ENCODE measurements at places on chromosomes 1 and 21.

- DNase-seq = no peak
These were observed 248.6 kb downstream of the OLFM3 start for GRCh38 chr1:101748077-101748476.

DNA sequence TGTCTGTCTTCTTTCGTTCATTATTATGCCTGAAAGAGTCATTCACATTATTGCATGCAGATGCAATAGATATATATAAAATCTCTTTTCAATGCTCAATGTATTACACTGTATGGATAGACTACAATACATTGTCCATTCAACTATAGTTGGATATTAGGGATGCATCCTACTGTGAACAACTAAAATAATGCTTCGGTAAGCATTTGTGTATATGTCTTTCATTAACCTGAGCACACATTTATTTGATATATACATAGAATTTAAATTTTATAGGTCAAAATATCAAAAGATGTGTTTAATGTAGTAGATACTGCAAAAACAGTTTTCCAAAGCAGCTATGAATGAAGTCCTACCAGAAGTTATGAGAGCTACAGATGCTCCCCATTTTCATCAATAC is 8.9 kb downstream of the PLD5 start:
- DNase-seq = no peak

DNA sequence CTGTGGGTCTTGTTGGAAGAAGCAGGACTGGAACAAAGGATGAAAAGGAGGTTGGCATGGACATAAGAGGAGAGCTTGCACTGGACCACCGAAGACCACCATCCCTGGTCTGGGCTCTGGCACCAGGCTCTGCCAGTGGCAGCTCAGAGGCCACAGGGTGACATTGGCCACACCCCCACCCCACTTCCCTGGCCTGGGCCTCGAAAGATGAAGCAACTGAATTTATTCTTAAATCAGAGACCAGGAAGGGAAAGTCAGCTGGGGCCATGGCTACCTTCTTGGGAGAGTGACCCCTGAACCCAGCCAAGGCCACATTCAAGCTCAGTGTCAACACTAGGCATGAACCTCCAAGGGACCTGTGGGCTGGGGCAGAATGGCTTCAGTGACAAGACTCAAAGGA is 4.0 kb downstream of the KLHDC7A start:
- no peak for DNase-seq

DNA sequence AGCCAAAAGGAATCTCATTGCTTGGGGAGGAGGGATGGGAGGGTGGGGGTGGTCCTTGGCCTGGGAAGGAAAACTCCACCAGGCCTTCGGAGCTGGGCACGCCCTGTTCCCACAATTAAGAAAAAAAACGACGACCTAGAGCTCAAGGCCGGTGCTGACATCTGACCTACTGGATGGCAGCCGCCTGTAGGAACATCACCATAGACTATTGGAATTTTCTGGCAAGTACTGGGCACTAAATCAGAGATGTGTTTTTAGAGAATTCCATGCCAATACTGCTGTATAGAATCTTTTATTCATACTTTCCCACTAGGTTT is 729 bp downstream of the NADK start:
- DNase-seq = peak; percentile 88

GRCh38 chr1:173411835-173412742 is 65.0 kb upstream of the PRDX6 start:
- no peak for DNase-seq

GRCh38 chr1:113013823-113014222 is 57.8 kb upstream of the SLC16A1 start:
- no peak for DNase-seq

GRCh38 chr1:198701766-198702539 is 63.1 kb downstream of the PTPRC start:
- no peak for DNase-seq

GRCh38 chr1:150560011-150560438 is 10.8 kb downstream of the ADAMTSL4 start:
- peak; percentile 81 for DNase-seq

DNA sequence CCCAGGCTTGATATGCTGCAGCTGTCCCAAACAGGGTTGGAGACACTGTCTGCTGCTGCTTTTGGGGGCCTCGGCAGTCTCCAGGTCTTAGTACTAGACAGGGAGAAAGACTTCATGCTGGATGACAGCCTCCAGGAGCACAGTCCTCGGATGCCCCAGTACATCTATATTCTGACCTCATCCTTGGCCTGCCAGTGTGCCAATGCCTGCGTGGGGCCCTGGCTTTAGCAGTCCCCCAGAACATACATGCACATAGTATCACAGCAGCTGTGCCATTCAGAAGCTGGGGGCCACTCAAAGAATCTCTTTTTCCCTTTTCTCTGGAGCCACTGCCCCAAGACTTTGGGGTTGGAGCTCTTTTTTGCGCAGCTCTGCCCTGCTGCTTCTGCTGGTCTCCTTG is 4.4 kb upstream of the ZSCAN20 start:
- no peak for DNase-seq

- DNase-seq = no peak
These were observed 251.4 kb upstream of the B3GALT2 start for GRCh38 chr1:193437785-193438184.

- DNase-seq = peak; percentile 80
These were observed 287.9 kb downstream of the LTN1 start for GRCh38 chr21:28704746-28705145.

DNA sequence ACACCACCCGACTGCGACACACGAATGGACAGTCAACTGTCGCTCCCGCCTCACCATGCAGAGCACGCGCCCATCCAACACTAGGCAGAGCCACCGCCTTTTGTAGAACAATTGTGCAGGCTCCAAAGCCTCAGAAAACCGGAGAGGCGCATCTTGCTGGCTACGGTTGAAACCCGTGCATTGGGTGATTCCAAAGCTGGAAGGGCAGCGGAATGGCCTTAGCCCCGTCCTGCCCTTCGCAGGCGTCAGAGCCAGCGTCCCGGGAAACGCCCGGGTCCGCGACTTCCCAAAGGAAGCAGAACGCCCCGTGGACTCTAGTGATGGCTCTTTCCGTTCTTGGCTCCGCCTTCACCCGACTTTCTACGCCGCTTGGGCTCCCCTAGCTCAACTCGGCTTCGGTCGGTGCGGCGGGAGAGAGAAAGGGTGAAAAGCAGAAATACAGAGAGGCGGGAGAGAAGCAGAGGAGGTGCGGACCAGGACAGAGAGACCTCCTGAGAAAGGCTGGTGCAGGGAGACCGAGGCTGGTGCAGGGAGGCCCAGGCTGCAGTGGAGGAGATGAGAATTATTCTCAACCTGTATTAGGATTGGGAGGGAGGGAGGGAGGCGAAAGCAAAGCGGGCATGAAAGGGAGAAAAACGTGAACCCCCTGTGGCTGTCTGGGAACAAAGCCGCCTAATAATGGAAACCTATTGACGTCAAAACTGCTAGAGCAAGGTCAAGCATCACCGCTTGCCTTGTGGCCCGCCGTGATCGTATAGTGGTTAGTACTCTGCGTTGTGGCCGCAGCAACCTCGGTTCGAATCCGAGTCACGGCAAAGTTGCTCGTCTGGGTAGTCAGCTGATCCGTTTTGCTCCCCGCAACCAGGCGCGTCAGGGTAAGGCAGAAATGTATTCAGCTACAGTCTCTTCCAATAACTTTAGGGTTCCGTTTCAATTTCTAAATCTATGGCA is 99.5 kb downstream of the PRKAB2 start:
- DNase-seq = no peak

- DNase-seq = no peak
These were observed 57.6 kb upstream of the AK4 start for GRCh38 chr1:65090406-65090805.

- DNase-seq = no peak
These were observed 205.8 kb upstream of the LYPLAL1 start for GRCh38 chr1:218967836-218968235.

DNA sequence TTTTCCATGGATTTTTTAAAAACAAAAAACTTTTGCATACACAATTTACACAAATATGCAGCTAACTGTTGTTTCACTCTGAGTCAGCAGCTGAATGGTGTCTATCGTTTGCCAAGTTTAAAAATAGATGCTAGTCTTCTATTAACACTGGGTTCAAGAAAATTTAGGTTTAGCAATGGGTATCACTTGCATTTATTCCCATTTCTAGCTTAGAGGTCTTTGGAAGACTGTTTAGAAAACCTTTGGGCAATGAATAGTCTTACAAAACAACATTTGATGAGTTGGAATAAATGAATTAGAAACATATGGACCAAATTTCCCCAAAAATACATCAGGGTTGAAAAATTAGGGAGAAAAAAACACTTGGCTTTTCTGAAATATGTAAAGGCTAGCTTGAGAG is 165.8 kb downstream of the LYPLAL1 start:
- DNase-seq = peak; percentile 35

- DNase-seq = no peak
These were observed 38.7 kb upstream of the TTC34 start for GRCh38 chr1:2840036-2840809.

GRCh38 chr1:64917328-64917861 is 49.0 kb downstream of the JAK1 start:
- peak; percentile 71 for DNase-seq

- DNase-seq = peak; percentile 37
These were observed 30.9 kb downstream of the PRDM2 start for GRCh38 chr1:13730751-13731482.

DNA sequence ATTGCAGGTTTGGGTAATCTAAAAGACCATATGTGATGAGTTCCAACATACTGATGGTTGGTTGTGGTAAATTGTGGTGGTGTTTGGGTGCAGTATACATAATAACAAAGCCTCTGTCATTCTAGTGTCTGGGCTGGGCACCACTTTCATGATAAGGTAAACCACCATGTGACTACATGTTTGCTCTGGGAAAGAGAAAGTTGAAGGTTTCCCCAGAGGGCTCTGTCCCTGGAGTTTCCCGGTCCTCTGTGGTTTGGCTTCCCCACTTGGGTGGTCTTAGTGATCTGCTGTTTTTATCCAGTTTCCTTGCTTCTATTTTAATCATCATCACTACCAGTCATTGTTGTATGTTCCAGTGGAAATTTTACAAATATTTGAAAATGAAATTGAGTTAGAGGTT is 55.9 kb upstream of the TSPAN2 start:
- no peak for DNase-seq

DNA sequence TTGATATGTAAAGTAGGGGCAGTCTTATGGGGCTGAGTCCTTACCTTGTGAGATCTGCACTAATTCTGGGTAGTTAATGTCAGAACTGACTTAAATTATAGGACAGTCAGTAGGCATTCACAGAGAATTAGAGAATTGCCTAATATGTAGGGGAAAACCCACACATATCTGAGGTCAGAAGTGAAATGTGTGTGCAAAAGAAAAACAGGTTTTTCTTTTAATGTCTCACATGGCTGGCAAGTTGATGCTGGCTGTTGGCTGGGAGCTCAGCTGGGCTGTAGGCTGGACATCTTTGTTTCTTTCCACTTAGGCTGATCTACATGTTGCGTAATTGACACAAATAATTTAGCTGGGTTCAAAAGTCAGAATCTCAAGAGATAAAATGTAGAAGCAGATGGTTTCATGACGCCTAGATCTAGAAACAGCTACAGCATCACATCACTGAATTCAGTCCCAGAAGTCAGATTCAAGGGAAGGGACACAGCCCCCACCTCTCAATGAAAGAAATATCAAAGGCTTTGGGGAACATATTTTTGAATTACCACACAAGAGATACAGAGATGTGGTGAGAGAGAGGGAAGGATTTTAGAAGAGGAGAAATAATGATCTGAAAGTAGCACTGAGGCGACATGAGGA is 98.9 kb downstream of the TNFSF18 start:
- no peak for DNase-seq

DNA sequence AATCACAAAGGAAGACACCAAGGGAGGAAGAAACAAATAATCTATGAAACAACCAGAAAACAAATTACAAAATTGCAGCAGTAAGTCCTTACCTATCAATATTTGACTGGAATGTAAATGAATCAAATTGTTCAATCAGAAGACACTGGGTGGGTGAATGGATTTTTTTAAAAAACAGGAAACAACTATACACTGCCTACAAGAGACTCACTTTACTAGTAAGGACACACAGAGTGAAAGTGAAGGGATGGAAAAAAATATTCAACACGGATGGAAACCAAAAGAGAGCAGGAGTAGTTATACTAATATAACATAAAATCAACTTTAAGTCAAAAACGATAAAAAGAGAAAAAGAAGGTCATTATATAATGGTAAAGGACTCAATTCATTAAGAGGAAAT is 6.4 kb upstream of the PRSS38 start:
- DNase-seq = no peak

- no peak for DNase-seq
These were observed 46.8 kb upstream of the USP25 start for GRCh38 chr21:15682977-15683376.

- DNase-seq = no peak
These were observed 13.3 kb downstream of the PMF1 start for GRCh38 chr1:156226116-156226538.

GRCh38 chr1:19737104-19737825 is 62.5 kb downstream of the TMCO4 start:
- DNase-seq = peak; percentile 71

GRCh38 chr1:118338936-118339335 is 153.9 kb upstream of the SPAG17 start:
- DNase-seq = peak; percentile 54

GRCh38 chr1:222286011-222286410 is 261.9 kb downstream of the HHIPL2 start:
- peak; percentile 25 for DNase-seq

GRCh38 chr21:28671549-28672195 is 321.0 kb downstream of the LTN1 start:
- DNase-seq = no peak

GRCh38 chr1:228515200-228515834 is 28.1 kb downstream of the RNF187 start:
- peak; percentile 59 for DNase-seq

- DNase-seq = no peak
These were observed 27.6 kb downstream of the TENT5C start for GRCh38 chr1:117633423-117633822.

GRCh38 chr1:93021539-93022134 is 57.4 kb upstream of the MTF2 start:
- peak; percentile 40 for DNase-seq

GRCh38 chr1:152811050-152811449 is 721 bp upstream of the LCE1B start:
- no peak for DNase-seq

- DNase-seq = no peak
These were observed 20.1 kb downstream of the EPS15 start for GRCh38 chr1:51498924-51499323.

- no peak for DNase-seq
These were observed 21.4 kb downstream of the NADK start for GRCh38 chr1:1756661-1757421.

DNA sequence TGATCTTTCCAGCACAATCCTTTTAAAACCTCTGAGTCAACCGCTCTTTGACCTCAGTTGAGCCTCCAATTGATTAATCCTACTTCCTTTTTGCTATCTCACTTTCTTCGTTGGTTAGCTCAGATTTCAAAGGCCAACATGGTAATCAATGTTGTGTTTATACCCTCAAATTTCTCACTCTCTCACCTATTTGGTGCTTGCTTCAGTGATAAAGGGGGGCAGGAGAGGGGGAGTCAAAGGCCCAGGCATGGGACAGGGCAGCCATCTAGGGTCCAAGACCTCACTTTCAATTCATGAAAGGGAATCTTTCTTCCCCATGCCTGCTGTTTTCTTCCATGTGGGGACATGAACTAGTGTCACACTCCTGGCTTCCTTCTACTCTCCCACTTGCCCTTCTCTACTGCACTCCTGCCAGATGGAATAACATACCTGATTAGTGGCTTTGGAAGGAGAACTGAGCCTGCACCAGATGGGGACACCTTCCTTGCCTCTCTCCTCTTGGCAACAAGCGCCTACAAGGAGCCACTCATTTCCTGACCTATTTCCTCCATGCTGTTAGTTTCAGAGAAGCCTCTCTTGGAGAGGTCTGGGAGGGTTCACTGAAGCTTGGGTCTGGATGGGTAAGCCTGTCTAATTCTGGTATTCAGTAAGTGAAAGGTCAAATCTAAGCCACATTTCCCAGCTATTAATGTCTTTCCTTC is 73.3 kb upstream of the ARHGAP29 start:
- no peak for DNase-seq
